Thyroid gland (tissue), 4 donors: ENCODE measurements at places on chromosomes 13 and 19. TPM values are rescaled to one million over a fixed set of nuclear protein-coding genes. Genes with fewer than 3 reads are reported as not detected.

- peak; percentile 54 for DNase-seq
Observed at GRCh38 chr19:10292789-10293636, 3.3 kb downstream of the ICAM5 start.

Gene PINLYP
- total RNA-seq: 19.3 TPM

DNA sequence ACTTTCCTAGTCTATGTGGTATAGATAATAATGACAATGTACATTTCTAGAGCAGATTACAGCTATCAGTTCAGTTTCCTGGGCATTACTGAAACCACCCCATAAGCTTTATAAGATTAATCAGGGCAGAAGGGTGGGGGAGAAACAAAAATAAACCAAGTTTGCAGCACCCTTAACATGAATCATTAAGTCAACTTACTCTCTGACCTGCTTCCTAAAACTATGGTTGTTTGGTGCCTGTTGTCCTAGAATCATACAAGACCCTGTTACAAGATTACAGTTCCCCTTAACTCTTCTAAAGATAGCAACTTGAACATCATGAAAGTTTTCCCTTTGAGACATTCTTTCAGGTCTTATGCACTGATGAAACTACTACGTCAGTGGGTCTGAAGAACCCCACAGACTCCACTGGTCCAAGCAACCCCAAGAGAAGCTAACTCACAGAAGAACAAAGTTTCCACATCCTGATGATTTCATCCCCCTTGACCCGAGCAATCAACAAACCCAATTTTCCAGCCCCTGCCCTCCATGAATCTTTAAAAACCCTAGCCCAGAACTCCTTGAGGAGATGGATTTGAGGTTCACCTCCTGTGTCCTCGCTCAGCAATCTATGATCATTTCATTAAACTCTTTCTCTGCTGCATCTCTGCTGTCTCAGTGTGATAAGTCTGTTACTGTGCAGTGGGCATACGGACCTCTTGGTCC lies 336.5 kb downstream of the FOXO1 start:
- no peak for DNase-seq

GRCh38 chr19:55206664-55207500 lies 2.4 kb downstream of the PTPRH start:
- peak; percentile 84 for DNase-seq

DNA sequence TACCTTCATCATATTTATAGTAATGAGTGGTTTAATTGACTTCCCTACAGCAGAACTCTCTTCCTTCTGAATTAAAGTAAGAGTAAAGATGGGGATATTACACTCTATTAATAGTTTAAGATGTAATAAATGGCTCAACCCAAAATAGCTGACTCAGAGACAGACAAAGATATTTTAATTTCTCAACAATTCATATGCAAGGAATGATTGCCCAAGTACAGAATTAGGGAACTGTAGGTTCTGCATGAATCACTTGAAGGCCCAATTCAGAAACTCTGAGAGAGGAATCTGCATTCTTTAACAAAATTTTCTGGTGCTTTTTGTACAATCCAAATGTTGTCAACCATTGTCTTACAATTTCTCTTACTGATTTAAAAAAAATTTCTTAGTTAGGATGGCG lies 42.9 kb upstream of the PCDH9 start:
- no peak for DNase-seq

- no peak for DNase-seq
Observed at GRCh38 chr13:28136916-28137315, 1.4 kb upstream of the PAN3 start.

DNA sequence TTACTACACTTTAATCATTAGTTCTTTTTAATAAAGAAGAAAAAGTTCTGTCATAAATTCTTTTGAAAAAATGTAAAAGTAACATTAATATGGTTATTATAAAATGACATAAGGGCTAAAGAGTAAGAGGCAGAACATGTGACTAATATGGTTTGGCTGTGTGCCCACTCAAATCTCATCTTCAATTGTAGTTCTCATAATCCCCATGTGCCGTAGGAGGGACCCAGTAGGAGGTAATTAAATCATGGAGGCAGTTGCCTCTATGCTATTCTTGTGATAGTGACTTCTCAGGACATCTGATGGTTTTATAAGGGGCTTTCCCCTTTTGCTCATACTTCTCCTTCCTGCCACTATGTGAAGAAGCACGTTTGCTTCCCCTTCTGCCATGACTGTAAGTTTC lies 104.5 kb downstream of the UGGT2 start:
- DNase-seq: no peak

DNA sequence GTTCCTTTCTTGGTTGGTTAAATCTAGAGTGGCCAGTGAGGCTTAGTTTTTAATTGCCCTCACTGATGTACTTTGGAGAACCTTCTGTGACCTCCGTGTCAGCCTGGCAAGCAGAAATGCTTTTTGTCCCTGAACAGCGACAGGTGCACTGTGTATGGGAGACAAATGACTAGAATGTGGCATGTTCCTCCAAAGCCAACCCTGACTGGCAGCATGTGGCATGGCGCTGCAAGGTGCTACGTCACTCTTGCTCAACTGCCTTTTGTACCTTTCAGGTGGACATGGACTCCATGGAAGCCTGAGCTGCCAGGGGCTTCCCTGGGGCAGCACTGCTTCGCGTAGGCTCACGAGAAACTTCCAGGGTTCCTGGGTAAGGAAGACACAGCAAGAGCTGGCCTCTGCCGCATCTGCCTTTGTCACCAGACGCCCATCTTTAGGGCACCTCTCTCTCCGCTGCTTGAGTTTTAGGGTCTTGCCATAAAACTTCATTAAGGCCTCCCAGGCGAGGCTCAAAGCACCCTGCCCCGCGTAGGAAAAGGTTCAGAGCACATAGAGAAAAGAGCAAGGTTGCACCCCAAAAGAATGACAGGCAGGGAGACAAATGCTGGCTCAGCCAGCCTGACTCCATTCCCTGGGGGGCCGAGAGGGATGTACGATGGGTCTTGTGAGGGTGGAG lies 167.1 kb upstream of the SOX1 start:
- DNase-seq: no peak
